Tibial nerve (tissue), 4 donors: ENCODE measurements at places on chromosomes 5 and 9.

- no peak overlapping the region for H3K4me3 ChIP-seq
- H3K27me3 ChIP-seq, result no peaks in the 10 kb centered on the region
- DNase-seq, result no peak
- no peaks in the 10 kb centered on the region for H3K36me3 ChIP-seq
- H3K4me1 ChIP-seq, result peaks cover 17% of the 10 kb centered on the region
- H3K27ac ChIP-seq, result no peak overlapping the region
Observed at GRCh38 chr5:108259306-108259705, 122.6 kb downstream of the FBXL17 start.

DNA sequence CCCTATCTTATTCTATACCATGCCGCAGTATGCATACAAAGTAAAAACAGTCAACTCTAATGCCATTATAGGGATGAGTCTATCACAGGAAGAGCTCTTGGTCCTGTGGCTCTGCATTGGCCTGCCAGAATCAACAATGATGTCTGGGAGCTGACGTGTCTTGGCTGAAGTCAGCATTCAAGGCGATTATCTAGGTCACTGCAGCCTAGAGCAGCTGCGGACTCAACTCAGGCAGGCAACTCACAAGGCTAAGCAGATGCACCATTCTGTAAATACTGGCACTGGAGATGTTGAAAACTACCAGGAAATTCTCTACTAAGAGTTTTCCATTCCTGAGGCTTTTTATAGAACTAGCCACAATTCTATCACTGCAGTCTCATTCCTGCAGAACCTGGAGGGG lies 13.3 kb downstream of the SPATA9 start:
- H3K4me1 ChIP-seq, result peaks cover 1% of the 10 kb centered on the region
- no peaks in the 10 kb centered on the region for H3K36me3 ChIP-seq
- H3K27me3 ChIP-seq, result no peaks in the 10 kb centered on the region
- no peak overlapping the region for H3K4me3 ChIP-seq
- no peak overlapping the region for H3K27ac ChIP-seq

- H3K27ac ChIP-seq, result no peak overlapping the region
- no peaks in the 10 kb centered on the region for H3K36me3 ChIP-seq
- no peak overlapping the region for H3K4me3 ChIP-seq
- DNase-seq, result no peak
Observed at GRCh38 chr9:103649086-103649485, 445.0 kb upstream of the SMC2 start.

DNA sequence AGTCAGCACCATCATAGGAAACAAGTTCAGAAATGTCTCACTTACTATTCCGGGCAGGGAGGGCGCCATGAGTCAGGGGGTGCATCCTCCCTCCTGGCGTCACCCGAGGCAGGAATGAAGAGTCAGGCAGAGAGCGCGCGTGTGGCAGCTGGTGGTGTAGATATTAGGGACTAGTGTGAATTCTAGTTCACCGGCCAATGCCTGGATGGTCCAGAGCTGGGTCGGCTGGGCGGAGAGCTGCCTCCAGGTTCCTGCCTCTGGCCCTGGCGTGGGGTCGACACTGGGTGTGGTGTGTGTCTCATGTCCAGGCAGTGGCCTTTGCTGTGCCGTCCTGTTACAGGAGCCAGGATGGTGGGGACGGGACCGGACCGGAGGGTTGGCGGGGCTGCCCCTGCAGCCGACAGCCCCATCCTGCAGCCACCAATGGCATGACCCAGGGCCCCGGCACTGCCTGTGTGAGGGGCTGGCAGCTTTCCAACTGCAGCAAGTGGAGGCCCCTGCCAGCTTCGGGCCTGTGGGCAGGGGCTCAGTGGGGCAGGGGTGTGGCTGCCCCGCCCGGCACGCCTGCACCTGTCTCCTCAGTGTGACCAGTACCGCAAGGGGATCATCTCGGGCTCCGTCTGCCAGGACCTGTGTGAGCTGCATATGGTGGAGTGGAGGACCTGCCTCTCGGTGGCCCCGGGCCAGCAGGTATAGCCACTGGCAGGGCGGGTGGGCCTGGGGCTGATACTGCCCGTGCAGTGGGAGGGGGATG lies 9.1 kb downstream of the DIPK1B start:
- H3K4me1 ChIP-seq, result no peaks in the 10 kb centered on the region
- H3K4me3 ChIP-seq, result no peak overlapping the region
- H3K36me3 ChIP-seq, result peaks cover 21% of the 10 kb centered on the region

DNA sequence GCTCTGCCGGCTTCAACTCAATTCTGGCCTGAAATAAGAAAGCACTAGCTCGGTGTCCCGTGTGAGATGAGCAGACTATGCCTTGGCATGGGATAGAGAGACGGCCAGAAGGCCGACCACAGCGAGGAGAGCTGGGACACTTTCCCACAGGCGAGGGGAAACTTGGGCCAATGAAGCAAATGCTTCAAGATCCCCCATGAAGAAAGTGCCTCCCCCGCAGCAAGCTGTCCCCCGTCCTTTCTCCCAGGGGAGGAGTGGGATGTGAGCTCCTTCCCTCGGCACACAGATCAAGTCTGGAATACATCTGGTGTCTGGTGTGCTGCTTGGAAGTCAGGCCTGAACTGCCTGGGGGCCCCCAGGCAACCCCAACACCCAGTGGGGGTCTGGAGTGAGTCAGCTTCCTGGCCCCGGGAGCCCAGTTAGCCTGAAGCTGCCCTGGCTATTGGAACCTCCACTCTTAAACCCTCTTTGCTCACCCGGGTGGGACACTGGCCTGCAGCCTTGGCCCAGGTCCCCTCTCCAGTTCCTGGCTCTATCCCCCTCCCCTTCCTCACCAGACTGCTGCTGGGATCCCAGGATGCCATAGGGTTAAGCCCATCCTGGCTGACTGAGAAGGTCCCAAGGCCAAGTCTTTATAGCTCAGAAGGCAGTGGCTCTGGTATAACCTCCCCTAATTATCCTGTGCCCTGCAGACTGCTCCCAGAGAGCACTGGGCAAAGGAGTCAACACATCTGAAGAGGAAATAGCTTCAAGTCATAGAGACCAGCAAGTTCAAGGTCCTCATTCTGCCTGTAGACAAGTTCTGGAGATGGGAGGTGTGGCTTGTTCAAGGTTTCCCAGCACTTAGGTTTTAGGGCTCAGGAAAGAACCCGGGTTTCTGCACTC lies 205.3 kb downstream of the TTLL11 start:
- H3K27me3 ChIP-seq, result no peaks in the 10 kb centered on the region
- H3K36me3 ChIP-seq, result no peaks in the 10 kb centered on the region
- no peaks in the 10 kb centered on the region for H3K4me1 ChIP-seq
- DNase-seq, result no peak

GRCh38 chr9:135349212-135350002 lies 130.2 kb upstream of the PPP1R26 start:
- no peak overlapping the region for H3K27ac ChIP-seq
- no peaks in the 10 kb centered on the region for H3K27me3 ChIP-seq
- H3K4me3 ChIP-seq, result no peak overlapping the region
- H3K4me1 ChIP-seq, result peaks cover 6% of the 10 kb centered on the region
- DNase-seq, result no peak
- no peaks in the 10 kb centered on the region for H3K36me3 ChIP-seq

- peaks cover 42% of the 10 kb centered on the region for H3K4me1 ChIP-seq
- no peak for DNase-seq
- H3K4me3 ChIP-seq, result no peak overlapping the region
Observed at GRCh38 chr9:136983656-136984314, 992 bp downstream of the LCNL1 start.

GRCh38 chr5:29982457-29982856 lies 1211.0 kb upstream of the CDH6 start:
- no peak for DNase-seq
- no peak overlapping the region for H3K27ac ChIP-seq
- no peaks in the 10 kb centered on the region for H3K4me1 ChIP-seq
- no peaks in the 10 kb centered on the region for H3K36me3 ChIP-seq
- H3K27me3 ChIP-seq, result no peaks in the 10 kb centered on the region

DNA sequence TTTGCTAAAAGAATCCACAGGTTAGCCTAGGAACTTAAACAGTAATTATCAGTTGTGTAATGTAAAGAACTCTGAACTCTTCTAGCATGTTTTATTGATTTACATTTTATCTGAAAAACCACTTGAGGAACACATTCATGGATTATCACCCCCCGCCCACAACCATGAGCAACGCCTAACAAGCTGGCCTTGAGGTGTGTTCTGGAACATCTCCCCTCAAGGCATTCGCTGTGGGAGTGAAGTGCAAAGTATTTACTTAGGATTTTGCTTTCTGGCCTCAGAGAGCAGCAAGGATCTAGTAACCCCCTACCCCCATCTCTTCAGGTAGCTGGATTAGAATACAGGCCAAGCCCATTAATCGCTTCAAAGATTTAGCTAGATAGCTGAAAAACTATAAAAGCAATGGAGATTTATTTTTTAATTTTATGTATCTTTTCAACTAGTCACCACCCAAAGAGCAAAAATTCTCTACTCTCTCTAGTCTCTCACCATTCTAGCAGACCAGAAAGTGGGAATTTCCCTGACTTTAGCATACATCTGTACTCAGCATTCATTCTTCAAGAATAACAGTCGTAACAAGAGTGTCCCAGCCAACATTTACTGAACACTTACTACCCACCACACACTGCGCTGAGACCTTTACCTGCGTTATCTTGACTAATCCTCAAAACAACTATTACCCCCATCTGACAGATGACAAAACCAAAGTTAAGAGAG lies 37.2 kb downstream of the DDX31 start:
- H3K36me3 ChIP-seq, result peaks cover 18% of the 10 kb centered on the region
- H3K27ac ChIP-seq, result no peak overlapping the region
- no peaks in the 10 kb centered on the region for H3K27me3 ChIP-seq
- no peak for DNase-seq
- H3K4me1 ChIP-seq, result no peaks in the 10 kb centered on the region

GRCh38 chr5:56763182-56763581 lies 52.2 kb upstream of the MAP3K1 start:
- H3K4me3 ChIP-seq, result no peak overlapping the region

- H3K4me1 ChIP-seq, result no peaks in the 10 kb centered on the region
- H3K36me3 ChIP-seq, result no peaks in the 10 kb centered on the region
- no peak overlapping the region for H3K27ac ChIP-seq
- DNase-seq, result no peak
- H3K27me3 ChIP-seq, result no peaks in the 10 kb centered on the region
Observed at GRCh38 chr5:35122819-35123218, 75.1 kb upstream of the AGXT2 start.

DNA sequence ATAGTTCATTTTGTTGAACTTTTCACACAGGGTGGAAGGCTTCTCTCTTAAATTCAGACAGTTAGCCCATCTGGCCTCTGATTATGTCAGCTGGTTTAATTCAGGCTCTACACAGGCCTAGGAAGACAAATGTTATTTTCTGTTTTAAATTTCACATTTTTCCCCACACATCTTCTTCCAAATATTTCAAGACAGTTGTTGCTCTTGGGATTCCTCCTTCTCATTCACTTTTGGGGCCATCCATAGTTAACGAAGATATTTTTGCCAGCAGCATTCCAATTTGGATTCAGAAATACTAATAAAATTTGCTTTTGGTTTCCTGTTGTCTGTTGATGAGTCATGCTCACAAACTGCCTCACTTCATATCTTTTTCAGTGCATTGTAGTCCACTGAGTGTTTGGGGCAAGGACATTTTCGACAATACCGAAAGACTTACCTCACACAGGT lies 475.4 kb downstream of the DMAC1 start:
- H3K27me3 ChIP-seq, result no peaks in the 10 kb centered on the region
- H3K4me1 ChIP-seq, result no peaks in the 10 kb centered on the region
- no peak overlapping the region for H3K27ac ChIP-seq
- H3K4me3 ChIP-seq, result no peak overlapping the region

DNA sequence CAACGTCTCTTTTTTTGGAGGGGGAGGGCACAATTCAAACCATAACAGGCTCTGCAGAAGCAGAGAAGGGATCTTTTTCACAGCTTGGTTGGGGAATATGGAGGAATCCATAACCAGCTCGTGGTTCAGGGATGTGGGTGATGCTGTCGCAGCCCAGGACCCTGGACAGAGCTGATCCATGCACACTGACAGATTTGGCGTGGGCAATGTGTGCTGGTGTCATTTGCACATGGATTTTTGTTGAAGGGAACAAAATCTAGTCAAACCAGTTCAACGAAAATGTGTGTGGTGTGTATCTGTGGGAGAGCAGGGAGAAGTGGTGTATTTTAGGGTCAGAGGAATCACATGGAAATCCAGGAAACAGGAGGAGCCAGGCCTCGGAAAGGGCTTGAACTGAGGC lies 4.2 kb downstream of the DOCK2 start:
- H3K27ac ChIP-seq, result no peak overlapping the region
- H3K36me3 ChIP-seq, result no peaks in the 10 kb centered on the region
- H3K4me3 ChIP-seq, result no peak overlapping the region
- no peaks in the 10 kb centered on the region for H3K4me1 ChIP-seq
- no peak for DNase-seq
